Epithelial cell of proximal tubule (primary cell): ENCODE measurements at places on chromosomes 11 and 22. TPM values are rescaled to one million over a fixed set of nuclear protein-coding genes. Genes with fewer than 3 reads are reported as not detected.

- DNase-seq: no peak
Measured at GRCh38 chr11:101211407-101211975, 81.9 kb upstream of the PGR start.

- no peak for DNase-seq
Measured at GRCh38 chr11:665062-665703, 28.1 kb downstream of the DRD4 start.

- DNase-seq: no peak
Measured at GRCh38 chr11:130622141-130622542, 173.7 kb downstream of the ADAMTS15 start.

DNA sequence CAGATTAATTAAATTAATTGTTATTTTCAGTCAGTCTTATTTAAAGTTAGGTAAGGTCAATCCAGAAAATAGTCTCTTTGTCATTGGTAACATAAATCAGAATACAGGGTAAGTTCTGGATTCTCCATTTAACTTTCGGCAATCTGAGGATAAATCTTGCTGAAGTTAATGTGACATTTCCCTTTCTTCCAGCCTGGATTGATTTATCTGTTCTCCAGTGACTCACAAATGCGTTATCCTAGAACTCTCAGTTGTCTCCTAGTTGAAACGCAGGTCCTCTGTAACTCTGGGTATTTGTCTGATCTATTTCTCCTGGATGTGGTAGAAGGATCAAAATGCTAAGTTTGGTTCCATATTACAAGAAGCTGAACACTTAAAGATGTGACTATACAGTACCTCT, 21.0 kb downstream of the OR51E1 start:
- no peak for DNase-seq

DNA sequence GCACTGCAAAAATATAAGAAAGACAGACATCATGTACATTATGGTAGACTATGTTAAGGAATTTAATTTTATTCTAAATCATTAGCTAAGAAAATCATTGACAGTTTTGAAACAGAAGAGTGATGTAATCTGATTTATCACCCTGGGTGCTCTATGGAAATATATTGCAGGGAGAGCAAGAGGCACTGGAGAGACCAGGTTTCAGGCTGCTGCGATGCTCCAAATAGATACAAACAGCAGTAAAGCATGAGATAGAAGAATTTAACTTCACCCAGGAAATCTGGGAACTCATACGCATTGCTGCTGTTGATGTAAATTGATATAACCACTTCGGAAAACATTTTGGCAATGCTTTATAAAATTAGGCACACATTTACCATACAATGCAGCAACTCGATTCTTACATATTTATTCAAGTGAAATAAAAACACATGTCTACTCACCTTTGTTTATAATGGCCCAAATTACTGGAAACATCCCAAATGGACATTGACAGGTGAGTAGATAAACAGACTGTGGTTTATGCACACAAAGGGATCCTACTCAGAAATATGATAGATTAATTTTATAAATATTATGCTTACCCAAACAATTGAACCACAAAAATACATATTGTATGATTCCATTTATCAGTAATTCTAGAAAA, 535.1 kb upstream of the CHORDC1 start:
- no peak for DNase-seq

The UCP3 gene
- 0.06 and 0.22 TPM in 2 replicates for total RNA-seq

The SLC36A4 gene
- 5.8 and 8.2 TPM in 2 replicates for total RNA-seq

The DDT gene
- 138 and 163 TPM in 2 replicates for total RNA-seq

The HBE1 gene
- not detected in 2 replicates for total RNA-seq

The SBF1 gene
- total RNA-seq: 56.6 and 59.0 TPM in 2 replicates
